ENCODE measurements at places on chromosomes 2 and 18. TPM values are rescaled to one million over a fixed set of nuclear protein-coding genes. Genes with fewer than 3 reads are reported as not detected.

Gene ONECUT2
- total RNA-seq: 0.89 TPM

Gene STEAP3
- 16.0 TPM for total RNA-seq

GRCh38 chr2:70188460-70188859 is 2.4 kb downstream of the C2orf42 start:
- no peak for DNase-seq

- peak; percentile 15 for DNase-seq
These were observed 214.1 kb upstream of the STON1 start for GRCh38 chr2:48315896-48316194.

- DNase-seq: no peak
These were observed 177.2 kb upstream of the SCN7A start for GRCh38 chr2:166671235-166671634.

All from H7 (cell line).